Stimulated activated CD4-positive, alpha-beta T cell treated with anti-CD3 and anti-CD28 coated beads, Interleukin-12 subunit alpha, Interleukin-12 subunit beta, amount 100 ng/mL, for 48 hours (primary cell): ENCODE measurements at places on chromosomes 5 and 9.

DNA sequence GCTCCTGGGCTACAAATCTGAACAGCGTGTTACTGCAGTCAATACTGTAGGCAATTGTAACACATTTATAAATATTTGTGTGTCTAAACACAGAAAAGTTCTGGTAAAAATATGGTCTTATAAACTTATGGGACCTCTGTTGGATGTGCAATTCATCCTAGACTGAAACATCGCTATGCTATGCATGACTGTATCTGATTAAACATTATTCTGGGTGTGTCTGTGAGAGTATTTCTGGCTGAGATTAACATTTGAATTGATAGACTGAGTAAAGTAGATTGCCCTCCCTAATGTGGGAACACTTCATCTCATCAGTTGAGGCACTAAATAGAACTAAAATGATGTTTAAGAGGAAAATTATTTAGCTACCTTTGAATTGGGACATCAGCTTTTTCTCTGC is 24.3 kb upstream of the PRDM9 start:
- no peak for DNase-seq

DNA sequence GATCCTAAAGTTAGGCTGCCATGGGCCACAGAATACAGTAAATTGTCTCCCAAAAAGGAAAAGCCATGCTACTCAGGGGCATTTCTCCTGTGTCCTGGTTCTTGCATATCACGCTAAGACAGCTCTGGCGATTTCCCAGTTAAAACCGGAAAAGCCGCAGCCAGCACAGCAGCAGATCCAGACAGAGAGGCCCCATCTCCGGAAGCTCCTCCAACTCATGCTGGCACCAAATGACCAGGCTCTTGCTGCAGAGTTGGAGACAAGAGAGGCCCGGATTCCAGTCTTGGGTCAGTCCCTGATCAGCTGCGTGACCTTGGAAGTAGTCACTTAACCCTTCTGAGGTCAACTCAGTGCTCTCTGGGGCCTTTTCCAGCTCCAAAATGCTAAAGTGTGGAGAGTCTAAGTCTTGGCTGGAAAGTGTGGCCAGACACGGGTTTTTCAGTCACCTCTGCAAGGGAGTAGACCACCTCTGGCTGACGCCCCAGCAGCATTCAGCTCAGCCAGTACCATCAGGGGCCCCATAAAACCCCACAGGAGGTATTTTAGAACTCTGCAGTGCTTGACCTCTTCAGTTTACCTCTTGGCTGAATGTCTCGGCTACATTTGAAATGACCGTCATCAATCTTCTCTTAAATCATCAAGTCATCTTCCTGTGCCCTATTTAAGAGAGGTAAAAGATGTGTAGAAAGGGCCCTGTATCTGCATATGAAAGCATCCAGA is 16.2 kb downstream of the GDNF start:
- DNase-seq: no peak

DNA sequence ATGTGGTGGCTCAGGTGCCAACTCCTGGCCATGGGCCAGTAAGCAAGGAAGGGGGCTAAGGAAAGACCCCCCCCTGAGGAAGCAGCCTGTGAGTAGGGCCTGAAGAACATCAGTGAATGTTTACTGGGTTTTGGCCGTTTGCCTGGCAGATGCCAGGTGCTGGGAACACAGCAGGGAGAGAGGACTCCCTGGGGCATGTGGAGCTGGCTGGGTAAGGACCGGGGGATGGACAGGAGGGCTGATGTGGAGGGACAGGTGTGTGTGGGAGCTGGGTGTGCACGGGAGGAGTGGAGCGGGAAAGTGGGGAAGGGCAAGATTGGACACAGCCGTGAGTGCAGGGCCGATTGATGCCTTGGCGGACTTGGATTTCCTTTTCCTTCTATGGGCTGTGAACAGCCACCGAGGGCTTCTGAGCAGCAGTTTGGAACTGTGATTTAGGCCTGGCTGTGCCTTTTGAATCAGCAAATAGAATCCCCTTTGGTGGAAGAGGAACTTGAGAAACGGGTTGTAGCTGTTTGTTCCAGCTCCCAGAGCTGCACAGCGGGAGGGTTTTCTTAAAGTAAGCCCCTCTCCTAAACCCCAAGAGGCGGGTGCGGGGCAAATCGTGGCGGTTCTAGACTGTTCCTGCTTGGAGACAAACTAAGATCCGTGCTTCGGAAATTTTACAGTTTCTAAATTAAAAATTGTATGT is 3.1 kb downstream of the HMCN2 start:
- DNase-seq: no peak

GRCh38 chr9:89538871-89539270 is 41.0 kb upstream of the SEMA4D start:
- DNase-seq: no peak

DNA sequence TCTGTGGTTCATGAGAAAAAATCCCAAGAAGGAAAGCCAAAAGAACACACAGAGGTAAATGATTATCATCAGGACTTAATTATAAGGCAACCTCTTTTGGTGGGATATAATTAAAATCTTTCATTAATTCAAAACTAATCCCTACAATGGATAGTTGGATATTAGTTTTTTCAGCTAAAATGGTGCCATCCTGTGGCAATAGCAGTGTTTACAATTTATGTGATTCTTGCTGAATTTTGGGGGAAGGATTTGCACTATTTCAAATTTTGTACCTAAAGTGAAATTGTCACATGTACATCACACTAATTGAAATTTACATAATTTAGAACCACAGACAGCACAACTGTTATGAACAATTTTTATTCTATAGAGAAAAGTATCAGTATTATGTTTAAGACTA is 67.0 kb downstream of the CAST start:
- no peak for DNase-seq

DNA sequence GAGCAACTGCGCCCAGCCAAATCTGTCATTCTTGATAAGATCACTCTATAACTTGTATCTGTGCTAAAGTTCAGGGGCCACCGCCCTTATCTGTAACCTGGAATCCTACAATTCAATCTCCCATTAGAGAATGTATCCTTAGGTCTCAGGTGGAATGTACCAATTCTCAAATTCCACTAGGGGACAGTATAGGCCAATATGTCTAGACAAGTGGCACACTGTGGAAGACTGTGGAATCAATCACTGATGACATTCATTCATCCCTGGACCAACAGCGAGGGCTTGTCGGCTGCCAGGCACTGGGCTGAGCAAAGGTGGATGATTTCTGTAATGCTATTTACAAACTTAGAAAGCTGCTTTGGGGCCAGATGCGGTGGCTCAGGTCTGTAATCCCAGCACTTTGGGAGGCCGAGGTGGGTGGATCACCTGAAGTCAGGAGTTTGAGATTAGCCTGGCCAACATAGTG is 28.7 kb upstream of the MEGF9 start:
- no peak for DNase-seq

GRCh38 chr9:122125158-122125508 is 32.0 kb upstream of the TTLL11 start:
- peak; percentile 63 for DNase-seq

DNA sequence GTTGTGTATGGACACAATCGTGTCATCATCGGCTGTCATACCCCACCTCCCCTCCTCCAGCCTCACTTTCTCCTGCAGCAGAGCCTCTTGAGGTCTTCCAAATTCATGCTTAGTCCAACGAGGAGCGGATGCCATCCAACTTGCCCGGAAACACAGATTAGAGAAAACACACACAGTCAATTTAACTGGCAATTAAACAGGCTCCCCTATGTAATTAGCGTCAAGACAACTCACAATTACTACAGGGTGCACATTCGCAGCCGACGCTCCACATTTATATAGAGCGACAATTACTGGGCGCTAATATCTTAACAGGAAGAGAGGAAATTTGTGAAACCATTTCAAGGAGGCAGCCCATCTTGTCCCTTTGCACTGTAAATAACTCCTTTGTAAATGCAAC is 86.0 kb upstream of the ZNF618 start:
- no peak for DNase-seq

GRCh38 chr9:93264338-93265125 is 80.6 kb downstream of the WNK2 start:
- no peak for DNase-seq

GRCh38 chr9:133066181-133066983 is 4.6 kb downstream of the CEL start:
- no peak for DNase-seq

DNA sequence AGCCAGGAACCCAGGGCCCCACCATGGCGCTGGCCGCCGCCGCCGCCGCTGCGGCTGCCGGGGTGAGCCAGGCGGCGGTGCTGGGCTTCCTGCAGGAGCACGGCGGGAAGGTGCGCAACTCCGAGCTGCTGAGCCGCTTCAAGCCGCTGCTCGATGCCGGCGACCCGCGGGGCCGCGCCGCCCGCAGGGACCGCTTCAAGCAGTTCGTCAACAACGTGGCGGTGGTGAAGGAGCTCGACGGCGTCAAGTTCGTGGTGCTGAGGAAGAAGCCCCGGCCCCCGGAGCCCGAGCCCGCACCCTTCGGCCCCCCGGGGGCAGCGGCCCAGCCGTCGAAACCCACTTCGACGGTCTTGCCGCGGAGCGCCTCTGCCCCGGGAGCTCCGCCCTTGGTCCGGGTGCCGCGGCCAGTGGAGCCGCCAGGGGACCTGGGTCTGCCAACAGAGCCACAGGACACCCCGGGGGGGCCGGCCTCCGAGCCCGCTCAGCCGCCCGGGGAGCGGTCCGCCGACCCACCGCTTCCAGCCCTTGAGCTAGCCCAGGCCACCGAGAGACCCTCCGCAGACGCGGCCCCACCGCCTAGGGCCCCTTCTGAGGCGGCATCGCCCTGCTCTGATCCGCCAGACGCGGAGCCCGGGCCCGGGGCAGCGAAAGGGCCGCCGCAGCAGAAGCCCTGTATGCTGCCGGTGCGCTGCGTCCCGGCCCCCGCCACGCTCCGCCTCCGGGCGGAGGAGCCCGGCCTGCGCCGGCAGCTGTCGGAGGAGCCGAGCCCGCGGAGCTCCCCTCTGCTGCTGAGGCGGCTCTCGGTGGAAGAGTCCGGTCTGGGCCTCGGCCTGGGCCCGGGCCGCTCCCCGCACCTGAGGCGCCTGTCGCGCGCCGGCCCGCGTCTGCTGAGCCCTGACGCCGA is 749 bp downstream of the SOWAHA start:
- no peak for DNase-seq

GRCh38 chr5:172898218-172898842 is 60.9 kb upstream of the RPL26L1 start:
- no peak for DNase-seq

DNA sequence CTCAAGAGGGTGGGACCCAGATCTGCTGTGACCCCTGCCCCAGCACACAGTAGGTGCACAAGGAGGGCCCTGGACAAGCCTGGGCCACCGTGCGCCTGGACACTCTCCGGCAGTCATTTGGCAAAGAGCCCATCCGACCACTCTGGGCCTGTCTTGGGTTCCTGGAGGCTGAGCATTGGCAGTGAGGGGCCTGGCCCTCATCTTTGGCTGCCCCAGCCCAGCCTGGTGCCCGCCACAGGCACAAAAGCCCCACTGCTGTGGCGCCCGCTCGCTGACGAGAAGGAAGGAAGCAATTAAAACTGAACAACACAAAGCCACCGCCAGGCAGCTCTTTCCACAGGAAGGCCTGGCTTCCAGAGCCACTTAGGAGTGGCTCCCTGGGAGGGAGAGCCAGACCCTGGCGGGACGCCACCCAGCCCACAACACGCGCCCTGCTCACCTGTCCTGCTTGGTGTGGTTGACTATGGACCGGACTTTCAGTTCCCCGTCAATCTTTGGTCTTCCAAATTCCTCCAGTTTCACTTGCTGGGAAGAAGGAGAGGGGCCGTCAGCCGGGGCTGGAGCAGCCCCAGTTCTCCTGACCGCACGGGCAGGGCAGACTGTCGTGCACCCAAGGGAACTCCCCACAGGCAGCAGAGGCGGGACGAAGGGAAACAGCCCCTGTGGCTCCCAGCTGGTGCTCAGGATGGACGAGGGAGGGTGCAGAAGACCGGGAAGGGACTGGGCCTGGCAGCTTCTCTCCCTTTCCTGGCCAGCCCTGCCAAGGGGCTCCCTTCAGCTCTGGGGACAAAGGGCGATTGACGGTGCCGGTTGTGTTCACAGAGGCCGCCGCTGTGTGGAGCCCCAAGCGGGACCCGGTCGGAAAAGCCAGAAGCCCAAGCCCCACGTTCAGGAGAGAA is 50.9 kb upstream of the SARDH start:
- DNase-seq: no peak

DNA sequence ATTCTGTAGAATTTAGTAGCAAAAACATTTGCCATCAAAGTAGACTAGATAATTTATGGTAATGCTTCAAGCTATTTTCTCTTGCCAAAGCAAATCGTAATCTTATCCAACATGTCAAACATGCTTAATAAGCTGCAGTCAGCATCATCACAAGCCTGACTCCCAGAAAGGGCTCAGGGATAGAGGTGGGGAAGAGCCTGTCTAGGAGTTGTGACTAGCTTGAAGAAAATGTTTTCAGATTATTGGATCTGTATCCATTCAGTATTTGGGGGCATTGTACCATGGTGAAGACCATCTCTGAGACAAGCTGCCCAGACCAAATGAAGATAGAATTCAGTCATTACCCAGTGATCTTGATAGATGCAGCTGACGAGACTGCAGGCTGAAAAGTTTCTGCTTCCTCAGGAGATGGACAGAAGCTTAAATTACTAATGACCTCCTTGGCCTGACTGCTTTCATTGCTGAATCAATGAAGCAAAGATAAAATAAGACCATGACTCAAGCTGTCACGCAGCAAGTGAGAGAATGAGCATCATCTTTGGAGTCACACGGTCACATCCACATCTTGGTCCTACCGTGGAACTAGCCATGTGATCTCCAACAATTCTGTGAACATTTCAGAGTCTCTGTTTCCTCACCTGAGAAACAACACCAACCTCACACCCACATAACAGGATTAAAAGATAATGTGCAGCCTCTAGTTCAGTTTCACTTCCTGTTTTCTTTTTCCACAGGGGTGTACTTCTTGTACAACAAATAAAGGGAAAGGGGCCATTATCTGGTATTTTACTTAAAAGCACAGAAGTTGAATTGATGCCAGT is 9.4 kb downstream of the ERAP2 start:
- no peak for DNase-seq

DNA sequence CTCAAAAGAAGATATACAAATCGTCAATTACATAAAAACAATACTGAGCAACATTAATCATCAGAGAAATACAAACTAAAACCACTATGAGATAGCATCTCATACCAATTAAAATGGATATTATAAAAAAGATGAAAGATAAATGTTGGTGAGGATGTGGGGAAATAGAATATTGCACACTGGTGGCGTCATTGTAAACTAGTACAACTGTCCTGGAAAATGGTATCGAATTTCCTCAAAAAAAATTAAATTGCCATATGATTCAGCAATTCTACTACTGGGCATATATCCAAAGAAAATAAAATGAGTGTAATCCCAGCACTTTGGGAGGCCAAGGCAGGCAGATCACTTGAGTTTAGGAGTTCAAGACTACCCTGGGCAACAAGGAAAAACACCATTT is 326.0 kb upstream of the FTMT start:
- no peak for DNase-seq

DNA sequence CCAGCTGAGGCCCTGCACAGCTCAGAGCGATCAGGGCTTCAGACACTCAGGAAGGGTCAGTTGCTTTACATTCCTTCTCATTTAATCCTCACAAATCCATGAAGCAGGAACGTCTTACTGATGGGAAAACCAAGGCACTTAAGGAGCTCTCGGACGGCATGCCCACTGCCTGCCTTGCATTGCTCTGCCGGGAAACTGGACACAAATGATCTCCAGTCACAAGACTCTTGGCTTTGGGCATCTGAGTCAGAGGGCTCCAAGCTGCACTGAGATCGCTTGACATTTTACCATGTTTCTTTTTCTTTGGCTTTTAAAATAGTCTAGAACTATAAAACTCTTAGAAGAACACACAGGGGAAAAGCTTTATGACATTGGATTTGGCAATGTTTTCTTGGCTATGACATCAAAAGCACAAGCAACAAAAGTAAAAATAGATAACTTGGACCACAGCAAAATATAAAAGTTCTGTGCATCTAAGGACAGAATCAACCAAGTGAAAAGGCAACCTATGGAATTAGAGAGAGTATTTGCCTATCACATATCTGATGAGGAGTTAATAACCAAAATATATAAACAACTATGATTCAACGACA is 43.6 kb upstream of the HRH2 start:
- no peak for DNase-seq
